GM04503 (cell line): ENCODE measurements at places on chromosomes 7 and 10.
A peak's percentile ranks its signal among the peaks of the same experiment; 100 is the strongest.

DNA sequence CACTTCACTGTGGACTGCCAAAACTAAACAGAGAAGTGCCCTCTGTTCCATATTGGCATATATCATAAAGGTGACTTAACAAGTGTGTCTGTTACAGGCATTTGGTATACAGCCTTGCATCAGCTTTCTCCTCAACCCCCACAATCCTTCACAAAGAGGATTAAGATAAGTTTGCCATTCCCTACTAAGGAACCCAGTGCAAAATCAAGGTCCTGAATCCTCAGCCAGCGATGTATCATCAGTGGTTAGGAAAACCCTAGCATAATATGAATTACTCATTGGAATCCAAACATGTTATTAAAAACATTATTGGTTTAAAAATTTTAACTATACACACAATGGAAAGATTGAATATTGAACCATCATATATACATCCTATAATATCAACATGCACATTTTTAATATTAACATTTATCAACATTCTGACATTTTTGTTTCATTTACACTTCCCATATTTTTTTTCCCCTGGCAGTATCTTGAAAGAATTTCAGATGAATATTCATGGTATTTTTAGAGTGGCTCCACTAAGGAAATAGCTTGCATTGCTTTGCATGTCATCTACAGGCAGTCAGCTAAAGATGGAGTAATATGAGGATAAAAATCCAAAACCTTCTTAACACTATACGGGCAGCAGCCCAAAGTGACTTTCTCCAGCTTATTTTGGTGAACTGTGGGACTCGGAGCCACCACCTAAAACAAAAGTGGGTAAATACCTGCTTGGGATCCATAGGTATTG, 215.6 kb upstream of the CHRM2 start:
- no peak for DNase-seq

DNA sequence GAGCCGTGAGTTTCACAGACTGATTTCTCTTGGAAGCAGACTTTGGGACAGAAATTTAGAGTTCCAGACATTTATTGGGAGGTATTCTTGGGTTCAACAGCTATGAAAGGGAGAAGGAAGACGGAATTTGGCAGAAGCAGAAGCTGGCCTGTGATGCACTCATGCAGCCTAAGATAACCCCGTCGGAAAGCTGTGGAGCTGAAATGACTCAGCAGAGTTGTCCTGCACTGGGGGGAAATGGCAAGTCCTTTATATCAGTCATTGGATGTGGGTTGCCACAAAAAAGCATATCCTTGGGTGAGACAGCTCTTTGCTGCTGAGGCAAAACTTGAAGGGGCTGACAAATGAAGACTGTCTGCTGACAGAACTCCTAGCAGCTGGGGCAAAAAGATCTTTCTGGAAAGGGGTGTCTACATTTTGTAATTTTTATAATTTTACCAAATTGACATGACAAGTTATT, 11.5 kb upstream of the MICU1 start:
- DNase-seq = peak; percentile 65

DNA sequence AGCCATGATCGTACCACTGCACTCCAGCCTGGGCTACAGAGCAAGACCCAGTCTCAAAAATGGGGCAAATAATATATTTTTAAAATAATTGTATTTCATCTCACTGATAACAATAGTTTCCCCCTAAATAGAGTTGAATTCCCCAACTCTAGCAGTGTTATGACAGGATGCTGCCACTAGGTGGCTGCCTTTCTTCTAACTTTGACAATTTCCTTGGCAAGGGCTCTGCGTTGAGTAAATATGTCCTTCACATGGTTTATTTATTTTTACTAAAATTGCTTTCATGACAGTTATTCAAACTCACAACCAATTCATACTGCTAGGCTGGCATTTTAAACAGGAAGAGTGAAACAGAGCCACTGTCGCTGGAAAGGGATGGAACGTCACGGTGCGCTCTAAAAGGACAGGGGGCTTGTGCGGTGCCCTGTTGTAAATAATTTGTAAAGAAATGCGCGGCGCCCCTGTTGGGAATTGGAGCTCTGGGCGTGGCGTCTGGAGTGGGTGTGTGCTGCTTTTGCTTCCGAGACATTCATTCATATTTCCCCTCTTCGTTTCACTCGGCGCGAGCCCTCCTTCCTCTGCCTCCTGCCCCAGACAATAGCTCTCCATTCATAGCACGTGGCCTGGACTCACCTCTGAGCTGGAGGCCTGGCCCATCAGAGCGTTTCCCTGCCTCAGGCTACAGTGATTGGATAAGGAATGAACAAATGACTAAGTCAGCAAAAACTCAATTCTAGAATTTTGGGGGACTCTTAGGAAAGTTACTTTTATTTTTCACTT, 20.5 kb upstream of the PITRM1 start:
- DNase-seq = no peak

DNA sequence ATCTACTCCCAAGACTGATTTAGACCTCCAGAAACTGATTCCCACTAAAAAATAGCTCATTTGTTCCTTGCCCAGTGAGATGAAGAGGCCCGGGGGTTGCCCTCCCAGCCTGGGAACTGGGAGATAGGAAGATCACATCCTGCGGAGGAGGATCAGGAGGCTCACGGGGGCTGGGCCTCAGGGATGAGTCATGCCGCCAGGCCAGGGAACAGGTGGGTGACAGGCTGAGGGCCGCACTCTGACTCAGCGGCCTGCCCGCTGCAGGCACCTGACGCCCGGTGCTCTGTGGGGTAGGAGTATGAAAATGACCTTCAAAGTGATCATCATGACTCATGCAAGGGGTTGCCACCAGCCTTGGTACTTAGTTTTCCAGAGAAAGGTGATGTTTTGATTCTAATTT, 104.5 kb upstream of the ZPBP start:
- DNase-seq = no peak

GRCh38 chr7:45986355-45987298, 65.6 kb upstream of the IGFBP3 start:
- no peak for DNase-seq

DNA sequence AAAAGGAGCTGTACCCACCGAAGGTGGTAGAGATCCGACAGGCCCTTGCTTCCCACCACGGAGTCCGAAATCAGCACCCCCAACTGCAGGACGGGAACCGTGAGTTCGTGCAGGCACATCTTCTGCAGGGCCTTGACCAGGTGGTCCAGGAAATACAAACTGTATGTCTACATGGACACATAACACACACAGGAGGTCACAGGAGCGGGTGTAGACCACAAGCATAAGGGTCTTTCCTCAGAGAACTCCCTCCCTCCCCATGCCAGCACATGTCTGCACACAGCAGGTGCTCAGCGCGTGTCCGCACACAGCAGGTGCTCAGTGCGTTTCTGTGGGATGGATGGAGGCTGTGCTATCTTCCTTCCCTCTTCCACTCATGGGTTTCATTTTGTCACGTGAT, 69.7 kb downstream of the CFAP46 start:
- DNase-seq = no peak
